Activated T-helper 1 cell treated with anti-CD3 and anti-CD28 coated beads, Interleukin-2, amount 50 U/mL, for 16 hours (primary cell): ENCODE measurements at places on chromosomes 11 and 22.

DNA sequence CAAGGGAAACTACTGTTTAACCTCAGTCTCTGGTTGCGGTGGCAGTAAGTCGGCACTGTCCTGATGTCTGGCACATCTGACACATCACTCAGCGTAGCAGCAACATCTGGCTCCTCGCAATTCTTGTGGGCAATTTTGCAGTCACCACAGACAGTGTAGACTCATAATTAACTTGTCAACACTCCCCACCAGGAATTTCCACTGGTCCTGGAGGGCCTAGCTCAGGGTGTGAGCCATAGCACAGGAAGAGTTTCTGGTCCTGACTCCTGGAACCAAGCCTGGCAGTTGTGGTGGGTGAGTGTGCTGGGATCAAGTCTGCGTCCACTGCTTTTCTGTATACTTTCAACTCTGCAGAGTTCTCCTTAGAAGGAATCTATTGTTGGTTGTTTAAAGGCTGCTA, 209.7 kb downstream of the SNX19 start:
- no peak for DNase-seq

GRCh38 chr11:119518746-119519730, 96.1 kb upstream of the THY1 start:
- no peak for DNase-seq

DNA sequence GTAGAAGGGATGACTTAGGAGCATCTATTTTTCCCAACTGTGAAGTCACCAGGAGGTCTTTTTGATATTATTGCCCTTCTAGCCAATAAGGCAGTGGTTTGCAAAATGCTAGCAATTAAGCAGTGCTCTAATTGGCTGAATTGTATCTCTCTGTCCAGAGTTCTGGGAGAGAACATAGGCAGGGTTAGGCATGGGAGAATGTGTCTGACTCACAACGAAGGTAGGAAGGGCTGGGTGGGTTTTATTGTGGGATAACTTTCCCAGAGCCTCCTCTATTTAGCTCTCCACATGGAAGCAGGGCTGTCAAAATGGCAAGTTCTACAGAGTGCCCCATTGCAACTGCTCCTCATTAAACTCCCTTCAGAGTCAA, 415.9 kb upstream of the CADM1 start:
- no peak for DNase-seq

DNA sequence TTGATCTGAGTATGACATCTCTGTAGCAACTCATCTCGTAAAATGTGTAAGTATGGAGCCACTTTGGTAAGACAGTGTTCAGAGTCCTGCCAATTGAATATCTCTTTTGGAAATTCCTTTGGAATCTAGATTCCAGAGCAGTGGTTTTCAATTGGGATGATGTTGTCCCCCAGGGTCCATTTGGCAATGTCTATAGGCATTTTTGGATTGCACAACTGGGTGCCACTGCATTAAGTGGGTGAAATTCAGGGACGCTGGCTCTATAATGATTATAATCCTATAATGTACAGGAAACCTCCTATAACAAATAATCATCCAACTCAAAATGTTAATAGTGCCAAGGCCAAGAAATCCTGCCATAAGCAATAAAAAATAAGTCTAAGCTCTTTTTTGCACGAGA, 404.8 kb upstream of the RAG2 start:
- no peak for DNase-seq

DNA sequence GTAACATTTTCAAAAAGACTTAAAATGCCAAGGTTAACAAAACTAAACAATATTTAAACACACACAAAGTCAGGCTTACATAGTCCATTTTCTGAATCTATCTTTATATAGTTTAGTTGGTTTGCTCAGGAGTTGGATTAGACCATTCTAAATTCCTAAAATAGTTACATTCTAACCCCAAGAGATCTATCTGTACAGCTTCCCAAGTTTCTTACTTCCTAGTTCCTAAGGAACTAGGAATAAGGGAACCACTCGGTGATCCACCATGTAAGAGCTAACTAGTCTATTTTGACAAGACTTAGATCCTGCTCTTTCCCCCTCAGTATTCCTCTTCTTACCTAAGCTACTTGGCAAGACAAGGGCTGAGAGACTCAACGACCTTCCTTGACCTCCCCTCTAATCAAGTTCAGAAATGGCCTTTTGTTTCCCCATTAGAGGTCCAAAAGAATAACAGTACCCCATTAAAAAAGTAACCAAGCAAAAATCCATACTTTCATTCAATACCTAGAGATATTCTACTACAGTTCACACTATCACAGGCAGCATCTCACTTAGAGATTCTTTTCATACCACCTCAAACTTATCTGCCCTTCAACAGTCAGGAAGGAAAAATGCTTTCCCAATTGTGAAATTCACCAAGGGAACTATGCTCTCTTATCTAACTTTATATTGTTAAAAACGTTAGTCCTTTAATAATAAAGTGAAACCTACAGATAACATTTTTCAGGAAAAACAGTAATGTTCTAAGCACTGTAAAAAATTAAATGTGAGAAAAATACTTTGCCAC, 253.1 kb downstream of the TTC28 start:
- DNase-seq, result no peak

- no peak for DNase-seq
Observed at GRCh38 chr22:44776605-44777363, 24.4 kb downstream of the ARHGAP8 start.

DNA sequence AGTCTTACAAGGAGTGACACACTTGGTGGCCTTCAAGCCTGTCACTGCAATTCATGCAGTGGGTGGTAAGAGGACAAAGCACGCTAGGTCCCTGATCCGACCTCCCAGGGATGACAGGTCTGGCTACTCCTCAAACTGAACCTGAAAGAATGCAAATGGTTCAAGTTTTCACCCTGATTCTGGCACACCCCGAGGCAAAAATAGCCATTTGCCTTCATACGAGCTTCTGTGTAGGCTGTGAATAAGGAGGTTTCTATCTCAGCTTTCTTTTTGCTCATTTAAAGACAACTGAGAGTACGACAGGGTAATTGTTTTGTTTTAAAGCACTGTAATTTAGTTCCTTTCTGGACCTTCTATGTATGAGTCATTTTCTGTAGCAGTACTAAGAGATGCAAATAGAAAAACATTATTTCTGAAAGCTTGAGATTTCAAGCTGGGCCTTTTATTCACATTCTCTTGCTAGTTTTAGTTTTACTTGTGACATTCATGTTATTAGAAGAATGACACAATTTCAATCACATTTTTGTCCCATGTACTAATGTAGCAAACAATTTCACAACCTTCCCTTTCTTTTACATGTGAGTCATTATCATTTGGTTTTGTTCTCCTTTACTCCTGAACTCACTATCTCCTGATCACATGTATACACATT, 56.6 kb upstream of the FDX1 start:
- no peak for DNase-seq

GRCh38 chr11:13947379-13947778, 15.1 kb upstream of the SPON1 start:
- no peak for DNase-seq

GRCh38 chr22:41762980-41763779, 37.3 kb upstream of the CCDC134 start:
- no peak for DNase-seq

GRCh38 chr22:26848244-26848920, 191.0 kb downstream of the MIAT start:
- no peak for DNase-seq
